ENCODE measurements at places on chromosomes 12 and 14. TPM values are rescaled to one million over a fixed set of nuclear protein-coding genes. Genes with fewer than 3 reads are reported as not detected.

DNA sequence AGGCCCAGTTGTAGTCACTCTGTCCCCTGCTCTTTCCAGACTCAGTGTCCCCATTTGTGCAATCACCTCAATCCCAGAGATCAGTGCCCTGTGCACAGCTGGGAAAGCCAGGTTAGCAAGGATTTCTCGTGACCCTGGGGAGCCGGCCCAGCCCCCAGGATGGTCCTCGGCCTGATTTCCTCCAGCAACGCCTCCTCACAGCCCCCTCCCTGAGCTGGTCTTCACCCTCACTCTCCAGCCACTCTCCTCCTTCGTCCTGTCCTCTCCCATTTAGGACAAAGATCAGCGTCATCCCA lies 194.8 kb upstream of the C14orf180 start:
- H3K4me1 ChIP-seq = peaks cover under 1% of the 10 kb centered on the region
- DNase-seq = peak; percentile 14
- H3K27me3 ChIP-seq = peaks cover 4% of the 10 kb centered on the region
- H3K27ac ChIP-seq = no peak overlapping the region
- H3K36me3 ChIP-seq = no peaks in the 10 kb centered on the region
- no peak overlapping the region for H3K4me3 ChIP-seq

- no peaks in the 10 kb centered on the region for H3K27me3 ChIP-seq
- no peaks in the 10 kb centered on the region for H3K36me3 ChIP-seq
- no peak overlapping the region for H3K27ac ChIP-seq
- H3K4me1 ChIP-seq = no peaks in the 10 kb centered on the region
These were observed 136.8 kb upstream of the NTF3 start for GRCh38 chr12:5295151-5295550.

GRCh38 chr14:22602862-22603261 lies 4.8 kb downstream of the ABHD4 start:
- no peak overlapping the region for H3K4me3 ChIP-seq
- no peaks in the 10 kb centered on the region for H3K27me3 ChIP-seq
- no peak overlapping the region for H3K27ac ChIP-seq
- H3K36me3 ChIP-seq = peaks cover 20% of the 10 kb centered on the region

GRCh38 chr14:78700236-78700635 lies 530.1 kb downstream of the NRXN3 start:
- no peaks in the 10 kb centered on the region for H3K4me1 ChIP-seq
- H3K4me3 ChIP-seq = no peak overlapping the region
- H3K27me3 ChIP-seq = no peaks in the 10 kb centered on the region
- no peaks in the 10 kb centered on the region for H3K36me3 ChIP-seq

- H3K27me3 ChIP-seq = no peaks in the 10 kb centered on the region
- H3K4me3 ChIP-seq = no peak overlapping the region
- no peak overlapping the region for H3K27ac ChIP-seq
- DNase-seq = no peak
- H3K4me1 ChIP-seq = peaks cover 16% of the 10 kb centered on the region
These were observed 129.2 kb downstream of the DIP2B start for GRCh38 chr12:50633955-50634354.

- peaks cover 3% of the 10 kb centered on the region for H3K27me3 ChIP-seq
- no peak overlapping the region for H3K27ac ChIP-seq
- H3K36me3 ChIP-seq = no peaks in the 10 kb centered on the region
- DNase-seq = no peak
These were observed 288.6 kb downstream of the AACS start for GRCh38 chr12:125353871-125354270.

DNA sequence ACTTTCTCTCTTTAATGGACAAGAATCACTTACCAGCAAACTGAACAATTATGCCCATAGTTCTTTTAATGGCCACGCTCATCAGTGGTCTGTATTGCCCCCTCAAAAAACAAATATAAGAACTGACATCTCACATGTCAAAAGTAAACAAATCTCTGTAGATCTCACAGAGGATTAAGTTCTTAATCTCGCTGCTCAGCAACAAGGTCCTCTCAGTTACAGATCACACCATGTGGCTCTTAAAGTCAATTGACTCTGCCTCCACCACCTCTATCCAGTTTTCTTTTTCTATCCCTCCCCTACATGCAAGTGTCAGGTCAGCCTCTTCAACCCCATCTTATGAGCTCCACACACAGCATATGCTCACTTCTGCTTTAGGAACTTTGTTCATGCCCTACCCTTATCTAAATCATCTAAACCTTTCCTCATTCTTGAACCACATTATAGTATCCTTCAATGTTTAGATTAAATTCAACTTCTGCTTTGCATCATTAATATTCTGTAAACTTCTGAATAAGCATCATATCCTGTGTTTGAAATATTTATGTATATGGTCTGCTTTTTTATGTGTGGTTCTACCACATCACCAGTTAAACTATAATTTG lies 7.2 kb downstream of the ADAM20 start:
- DNase-seq = no peak
- no peak overlapping the region for H3K4me3 ChIP-seq

DNA sequence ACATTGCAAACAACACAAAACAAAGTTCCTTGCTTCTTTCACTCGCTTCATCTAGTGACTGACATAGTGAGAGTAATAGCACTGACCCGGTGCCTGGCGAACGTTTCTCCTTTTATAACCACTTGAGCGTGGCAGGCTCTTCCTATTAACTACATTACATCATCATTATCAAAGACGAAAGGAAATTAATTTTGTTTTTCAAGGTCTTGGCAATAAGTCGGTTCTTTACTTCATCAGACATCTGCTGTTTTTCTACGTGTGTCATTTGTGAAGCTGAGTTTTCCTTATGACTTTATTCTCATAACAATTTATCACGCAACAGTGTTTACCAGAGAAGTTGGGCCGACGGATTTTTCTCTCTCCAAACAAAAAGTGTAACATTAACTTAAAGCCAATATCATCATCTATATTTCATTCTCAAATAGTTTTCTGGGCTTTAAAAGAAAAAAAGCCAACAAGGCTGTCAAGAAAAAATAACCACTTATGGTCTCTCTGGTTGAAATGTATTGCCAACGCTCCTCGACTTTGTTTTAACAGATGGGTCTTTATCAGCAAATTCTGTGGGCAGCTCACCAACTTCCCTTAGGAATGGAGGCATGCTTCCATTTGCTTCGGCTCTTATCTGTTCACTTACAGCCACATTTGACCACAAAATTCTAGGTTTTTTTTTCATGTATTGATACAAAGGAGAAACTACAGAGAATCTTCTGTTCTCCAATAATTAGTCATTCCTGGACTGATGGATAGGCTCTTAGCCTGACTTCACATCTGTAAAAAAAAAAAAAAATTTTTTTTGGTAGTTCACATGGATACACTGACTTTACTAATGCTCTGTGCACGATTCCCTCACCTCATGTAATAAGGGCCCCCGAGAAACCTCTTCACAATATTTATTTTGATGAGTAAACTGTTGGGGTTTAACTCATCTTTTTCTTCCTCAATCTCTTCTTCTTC lies 97.1 kb upstream of the CDKN3 start:
- H3K4me3 ChIP-seq = no peak overlapping the region
- no peak overlapping the region for H3K27ac ChIP-seq
- peaks cover 31% of the 10 kb centered on the region for H3K27me3 ChIP-seq
- H3K4me1 ChIP-seq = no peaks in the 10 kb centered on the region
- no peaks in the 10 kb centered on the region for H3K36me3 ChIP-seq
- no peak for DNase-seq

GRCh38 chr12:112393328-112393727 lies 11.1 kb upstream of the HECTD4 start:
- no peaks in the 10 kb centered on the region for H3K4me1 ChIP-seq
- no peak overlapping the region for H3K27ac ChIP-seq
- no peak overlapping the region for H3K4me3 ChIP-seq
- H3K36me3 ChIP-seq = no peaks in the 10 kb centered on the region

GRCh38 chr14:87102811-87103378 lies 890.1 kb downstream of the GALC start:
- H3K4me1 ChIP-seq = no peaks in the 10 kb centered on the region
- H3K36me3 ChIP-seq = no peaks in the 10 kb centered on the region
- H3K27me3 ChIP-seq = no peaks in the 10 kb centered on the region
- no peak for DNase-seq

DNA sequence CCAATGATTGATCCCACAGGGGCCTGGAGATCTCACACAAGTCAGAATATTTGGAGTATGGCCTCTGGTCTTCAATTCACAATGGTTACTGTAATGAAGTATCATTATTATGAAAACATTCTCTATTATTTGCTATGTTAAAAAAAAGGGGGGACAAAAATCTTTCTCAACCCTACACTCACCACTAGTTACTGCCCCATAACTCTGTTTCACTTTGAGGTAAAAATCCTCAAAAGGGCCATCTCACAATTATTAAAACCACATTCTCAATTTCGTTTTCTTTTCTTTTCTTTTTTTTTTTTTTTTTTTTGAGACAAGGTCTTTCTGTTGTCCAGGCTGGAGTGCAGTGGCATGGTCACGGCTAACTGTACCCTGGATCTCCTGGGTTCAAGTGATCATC lies 59.6 kb upstream of the KCNC2 start:
- H3K27me3 ChIP-seq = peaks cover 1% of the 10 kb centered on the region
- H3K36me3 ChIP-seq = no peaks in the 10 kb centered on the region
- H3K27ac ChIP-seq = no peak overlapping the region
- H3K4me1 ChIP-seq = no peaks in the 10 kb centered on the region
- no peak overlapping the region for H3K4me3 ChIP-seq
- no peak for DNase-seq

GRCh38 chr14:33642080-33642479 lies 308.8 kb downstream of the EGLN3 start:
- H3K27ac ChIP-seq = no peak overlapping the region
- no peaks in the 10 kb centered on the region for H3K4me1 ChIP-seq
- no peak for DNase-seq
- H3K27me3 ChIP-seq = peaks cover 2% of the 10 kb centered on the region
- no peaks in the 10 kb centered on the region for H3K36me3 ChIP-seq
- no peak overlapping the region for H3K4me3 ChIP-seq

DNA sequence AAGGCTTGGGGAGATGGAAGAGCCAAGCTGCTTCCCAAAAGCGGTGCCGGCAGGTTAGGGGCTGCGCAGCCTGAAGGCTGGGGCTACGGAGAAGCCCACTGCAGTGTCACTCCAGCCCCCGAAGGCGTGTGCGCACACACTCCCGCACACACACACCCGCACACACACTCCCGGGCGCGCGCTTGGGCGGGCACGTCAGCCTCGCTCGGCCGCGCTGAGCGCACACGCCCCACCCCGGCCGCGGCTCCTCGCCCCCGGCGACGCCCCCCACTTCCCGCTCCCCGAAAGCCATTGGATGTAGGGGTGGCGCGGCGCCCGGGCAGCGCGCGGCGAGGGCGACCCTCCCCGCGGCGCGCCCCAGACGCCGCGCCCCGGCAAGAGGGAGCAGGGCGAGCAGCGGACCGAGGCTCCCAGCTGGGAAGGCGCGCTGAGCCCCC lies at the start of gene KCNK10:
TSS of gene KCNK10 (minus strand) at position 184 of the 437 bp plus-strand sequence. CDS start 471 bp downstream, outside the sequence.
- H3K4me3 ChIP-seq = peak within 1 kb of the TSS; percentile 76
- no peak within 1 kb of the TSS for H3K27ac ChIP-seq
- peaks cover 6% of the 10 kb centered on the region for H3K4me1 ChIP-seq
- H3K36me3 ChIP-seq = no peaks in the 10 kb centered on the region

- H3K4me1 ChIP-seq = no peaks in the 10 kb centered on the region
- H3K27ac ChIP-seq = no peak overlapping the region
- no peaks in the 10 kb centered on the region for H3K36me3 ChIP-seq
- no peak for DNase-seq
- no peak overlapping the region for H3K4me3 ChIP-seq
- H3K27me3 ChIP-seq = peaks cover 45% of the 10 kb centered on the region
These were observed 87.8 kb upstream of the GZMB start for GRCh38 chr14:24721775-24722174.

DNA sequence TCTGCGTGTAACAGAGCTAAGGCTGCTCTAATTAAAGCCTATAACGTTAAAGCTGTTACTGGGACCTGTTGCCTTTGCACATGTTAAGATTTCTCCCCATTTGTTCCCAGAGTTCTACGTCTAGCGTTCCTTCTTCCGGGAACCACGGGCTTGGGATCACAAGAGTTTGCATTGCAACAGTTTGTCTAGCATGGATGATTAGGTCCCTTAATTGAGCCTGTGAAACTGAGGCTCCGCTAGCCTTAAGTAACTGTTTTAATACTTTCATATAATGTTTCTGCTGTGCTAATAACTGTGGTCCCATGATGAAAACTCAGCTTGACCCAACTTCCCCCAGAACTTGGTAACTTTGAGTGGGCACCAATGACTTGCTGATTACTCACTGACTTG lies 16.7 kb upstream of the LYZ start:
- H3K4me3 ChIP-seq = peak overlapping the region; percentile 87
- H3K36me3 ChIP-seq = peaks cover 5% of the 10 kb centered on the region
- DNase-seq = no peak
- H3K27ac ChIP-seq = peak overlapping the region; percentile 96
- H3K4me1 ChIP-seq = peaks cover 34% of the 10 kb centered on the region
- peaks cover 1% of the 10 kb centered on the region for H3K27me3 ChIP-seq

- peaks cover 14% of the 10 kb centered on the region for H3K4me1 ChIP-seq
- H3K27ac ChIP-seq = no peak overlapping the region
- no peaks in the 10 kb centered on the region for H3K27me3 ChIP-seq
- H3K4me3 ChIP-seq = no peak overlapping the region
These were observed 51.6 kb downstream of the AEBP2 start for GRCh38 chr12:19490908-19491307.

GRCh38 chr12:129310346-129310745 lies 457.1 kb downstream of the GLT1D1 start:
- no peak overlapping the region for H3K4me3 ChIP-seq
- no peak for DNase-seq
- no peaks in the 10 kb centered on the region for H3K27me3 ChIP-seq
- no peak overlapping the region for H3K27ac ChIP-seq
- H3K36me3 ChIP-seq = no peaks in the 10 kb centered on the region

DNA sequence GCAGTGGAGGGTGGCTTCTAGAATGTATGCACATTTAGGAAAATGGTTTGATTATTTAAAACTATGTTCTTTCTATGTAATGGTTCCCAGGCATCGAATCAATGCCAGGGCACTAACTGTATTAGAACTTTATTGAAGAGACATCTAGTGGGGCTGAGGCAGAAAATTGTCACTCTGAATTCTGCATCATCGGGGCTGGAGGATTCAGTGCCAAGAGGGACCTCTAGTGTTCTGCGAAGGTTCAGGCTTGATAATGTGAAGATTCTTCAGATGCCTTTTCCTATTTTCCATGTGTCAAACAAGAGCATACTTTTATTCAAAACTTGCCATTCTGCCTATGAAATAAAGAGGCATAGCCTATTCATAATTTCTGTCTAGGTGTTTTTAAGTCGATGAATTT lies 146.3 kb downstream of the CAND1 start:
- no peaks in the 10 kb centered on the region for H3K36me3 ChIP-seq
- no peaks in the 10 kb centered on the region for H3K4me1 ChIP-seq
- H3K27ac ChIP-seq = no peak overlapping the region
- no peak overlapping the region for H3K4me3 ChIP-seq

GRCh38 chr12:65568517-65568916 lies 255.8 kb upstream of the HMGA2 start:
- DNase-seq = no peak
- H3K36me3 ChIP-seq = no peaks in the 10 kb centered on the region
- no peak overlapping the region for H3K4me3 ChIP-seq

The KRT83 gene
- total RNA-seq = not detected

The GLIPR1 gene
- 57.9 TPM for total RNA-seq

The DIP2B gene
- 19.5 TPM for total RNA-seq

The LIN7A gene
- total RNA-seq = not detected

The EPYC gene
- not detected for total RNA-seq

The ZNF219 gene
- total RNA-seq = 4.3 TPM

The EID3 gene
- 7.3 TPM for total RNA-seq
